ENCODE measurements at places on chromosomes 7 and 10.

DNA sequence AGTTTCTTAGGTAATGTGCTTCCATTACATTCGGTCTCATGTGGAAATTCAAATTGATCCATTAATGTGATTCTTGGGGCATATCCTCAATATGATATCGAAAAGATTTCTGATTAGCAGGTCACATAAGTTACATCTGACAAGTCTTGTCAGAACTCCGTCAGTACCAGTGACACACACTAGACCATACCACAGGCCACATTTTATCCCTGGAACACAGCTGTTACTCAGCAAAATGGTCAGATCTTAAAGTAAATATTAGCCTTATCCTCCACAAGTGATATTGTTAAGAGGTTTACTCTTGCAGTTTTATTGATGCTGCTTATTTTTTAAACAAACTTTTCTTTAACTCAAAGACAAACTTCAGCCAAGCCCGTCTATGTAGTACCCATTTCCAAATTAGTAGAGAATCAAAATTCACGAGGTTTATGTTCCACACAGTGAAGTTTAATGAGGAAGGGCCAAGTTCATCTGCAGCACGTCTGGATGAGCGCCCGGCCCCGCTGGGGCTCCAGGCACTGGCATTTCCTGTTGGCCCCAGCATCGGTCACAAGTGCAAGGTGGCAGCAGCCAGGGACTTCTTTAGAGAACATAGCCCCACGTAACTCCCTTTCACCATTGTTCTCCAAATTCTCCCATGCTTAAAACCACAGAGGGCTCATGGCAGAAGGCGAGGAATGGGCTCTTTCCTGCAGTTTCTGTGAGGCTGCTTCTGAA is 132.2 kb downstream of the VIPR2 start:
- DNase-seq: no peak

DNA sequence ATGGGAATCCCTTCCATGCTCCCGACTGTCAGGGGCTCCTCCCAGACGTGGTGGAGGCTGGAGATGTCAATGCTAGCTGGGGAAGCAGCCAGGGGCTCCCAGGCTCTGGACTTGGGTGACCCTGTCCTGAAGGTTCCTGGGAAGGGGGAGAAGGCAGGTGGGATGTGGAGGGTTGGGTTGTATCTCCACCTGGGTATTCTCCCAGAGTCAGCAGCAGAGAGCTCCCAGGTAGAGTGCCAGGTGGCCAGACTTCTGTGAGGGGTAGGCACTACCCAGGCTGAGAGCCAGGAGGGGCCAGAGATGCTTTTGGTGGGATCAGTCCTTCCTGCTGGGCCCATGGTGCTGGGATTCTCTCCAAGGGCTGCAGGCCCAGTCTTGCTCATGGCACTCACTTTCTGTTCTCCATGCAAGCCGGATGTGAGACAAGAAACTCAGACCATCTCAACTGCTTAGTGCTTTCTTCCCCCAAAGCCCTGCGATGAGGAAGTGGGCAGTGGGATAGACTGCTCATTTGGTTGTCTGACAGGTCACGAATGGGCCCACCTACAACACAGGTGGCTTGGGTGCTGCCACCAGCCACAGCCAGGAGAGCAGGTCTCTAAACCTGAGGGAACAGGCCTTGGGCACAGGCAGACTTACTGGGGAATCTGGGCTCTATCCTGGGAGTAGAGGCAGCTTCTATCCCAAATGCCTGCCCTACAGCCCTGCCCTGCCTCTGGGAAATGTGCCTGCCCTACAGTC is 52.5 kb upstream of the CAMK2B start:
- peak; percentile 80 for DNase-seq

DNA sequence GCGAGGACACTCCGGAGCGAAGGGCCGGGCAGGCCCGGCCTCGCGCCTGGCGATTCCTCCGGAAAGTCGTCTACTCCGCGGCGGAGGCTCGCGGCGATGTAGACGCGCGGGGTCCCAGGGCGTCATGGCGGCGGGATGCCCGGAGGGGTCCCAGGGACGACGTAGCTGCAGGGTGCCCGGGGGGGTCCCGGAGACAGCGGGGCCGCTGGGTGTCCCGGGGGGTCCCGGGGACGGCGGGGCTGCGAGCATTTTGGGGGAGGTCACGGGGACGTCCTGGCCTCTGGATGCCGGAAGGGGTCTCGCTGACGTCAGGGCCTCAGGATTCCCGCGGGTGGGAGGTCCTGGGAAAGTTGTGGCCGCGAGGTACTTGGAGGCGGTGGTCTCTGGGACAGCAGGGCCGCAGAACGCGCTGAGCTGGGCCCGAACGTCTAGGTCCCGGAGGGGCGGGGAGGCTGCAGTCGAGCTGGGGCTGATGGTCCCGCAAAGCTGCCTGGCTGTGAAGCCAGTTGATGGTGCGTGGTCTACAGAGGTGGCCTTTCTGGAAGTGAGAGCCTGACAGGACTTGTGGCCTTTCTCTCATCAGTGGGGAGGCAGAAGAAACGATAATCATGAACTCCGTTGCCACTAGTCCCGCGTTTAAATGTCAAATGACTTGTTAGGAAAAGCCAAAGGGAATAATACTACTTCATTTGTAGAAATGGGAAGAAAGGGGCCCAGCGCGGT is 637 bp downstream of the HSPA14 start:
- DNase-seq: peak; percentile 44

DNA sequence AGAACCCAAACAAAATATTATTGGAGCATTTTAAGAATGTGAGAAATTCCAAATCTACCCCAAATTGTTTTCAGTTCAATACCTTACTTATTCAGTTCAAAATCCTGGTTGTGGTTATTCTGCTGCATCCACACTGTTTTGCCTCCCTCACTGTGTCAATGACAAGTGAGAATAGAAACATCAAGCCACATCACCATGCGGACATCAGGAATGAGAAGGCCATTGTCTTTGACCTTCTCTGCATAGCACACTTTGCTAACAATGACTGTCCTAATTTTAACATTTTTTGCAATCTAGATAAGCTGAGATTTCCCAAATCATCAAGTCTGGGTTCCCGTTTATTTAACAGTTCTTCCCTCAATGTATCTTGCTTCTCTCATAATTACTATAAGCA is 93.7 kb downstream of the ELAPOR2 start:
- no peak for DNase-seq

DNA sequence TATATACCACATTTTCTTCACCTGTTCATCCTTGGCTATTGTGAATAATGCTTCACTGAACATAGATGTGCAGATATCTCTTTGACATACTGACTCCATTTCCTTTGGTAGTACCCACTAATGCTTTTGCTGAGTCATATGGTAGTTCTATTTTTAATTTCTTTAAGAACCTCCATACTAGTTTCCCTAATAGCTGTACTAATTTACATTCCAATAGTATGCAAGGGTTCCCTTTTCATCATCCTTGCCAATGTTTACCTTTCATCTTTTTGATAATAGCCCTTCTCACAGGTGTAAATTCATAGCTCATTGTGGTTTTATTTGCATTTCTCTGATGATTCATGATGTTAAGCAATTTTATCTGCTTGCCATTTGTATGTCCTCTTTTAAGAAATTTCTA is 159.9 kb downstream of the CALCR start:
- no peak for DNase-seq

DNA sequence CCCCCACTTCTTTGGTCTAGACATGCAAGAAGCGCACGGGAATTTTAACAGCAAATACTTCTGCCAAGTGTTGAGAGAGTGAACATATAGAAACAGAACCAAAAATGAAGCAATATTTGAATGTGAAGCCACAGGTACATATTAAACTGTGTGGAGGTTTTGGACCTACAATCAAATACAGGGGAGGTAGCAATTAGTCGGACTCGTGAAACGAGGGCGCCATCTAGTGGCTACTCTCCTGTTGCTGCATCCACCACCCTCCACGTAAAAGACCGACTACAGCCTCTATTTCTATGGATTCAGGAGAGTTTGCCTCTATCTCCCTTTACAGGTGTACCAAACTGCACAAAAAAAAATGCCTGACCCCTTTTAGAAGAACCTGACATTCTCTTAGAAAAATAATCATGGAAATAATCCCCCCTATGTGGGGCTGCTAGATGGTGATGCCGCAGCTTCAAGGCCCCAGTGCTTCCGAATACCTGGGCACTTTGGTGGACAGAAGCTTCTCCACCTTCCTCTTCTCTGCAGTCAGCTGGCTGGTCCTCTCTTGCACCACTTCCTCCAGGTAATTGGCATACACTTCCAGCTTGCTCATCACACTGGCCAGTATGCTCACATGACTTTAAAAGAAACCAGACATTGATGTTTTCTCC is 31.7 kb downstream of the TECTB start:
- DNase-seq: peak; percentile 80

DNA sequence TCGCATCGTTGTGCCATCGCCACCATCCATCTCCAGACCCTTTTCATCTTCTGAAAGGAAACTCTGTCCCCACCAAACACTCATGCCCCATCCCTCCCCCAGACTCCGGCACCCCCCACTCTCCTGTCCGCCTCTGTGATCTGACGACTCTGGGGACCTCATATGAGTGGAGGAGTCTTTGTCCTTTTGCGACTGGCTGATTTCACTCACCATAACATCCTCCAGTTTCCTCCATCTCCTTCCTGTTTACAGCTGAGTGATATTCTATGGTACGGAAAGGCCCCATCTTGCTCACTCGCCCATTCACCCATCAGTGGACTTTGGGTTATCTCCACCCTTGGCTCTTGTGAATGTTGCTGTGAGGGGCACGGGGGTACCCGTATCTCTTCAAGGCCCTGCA is 11.8 kb upstream of the INSIG1 start:
- peak; percentile 34 for DNase-seq

DNA sequence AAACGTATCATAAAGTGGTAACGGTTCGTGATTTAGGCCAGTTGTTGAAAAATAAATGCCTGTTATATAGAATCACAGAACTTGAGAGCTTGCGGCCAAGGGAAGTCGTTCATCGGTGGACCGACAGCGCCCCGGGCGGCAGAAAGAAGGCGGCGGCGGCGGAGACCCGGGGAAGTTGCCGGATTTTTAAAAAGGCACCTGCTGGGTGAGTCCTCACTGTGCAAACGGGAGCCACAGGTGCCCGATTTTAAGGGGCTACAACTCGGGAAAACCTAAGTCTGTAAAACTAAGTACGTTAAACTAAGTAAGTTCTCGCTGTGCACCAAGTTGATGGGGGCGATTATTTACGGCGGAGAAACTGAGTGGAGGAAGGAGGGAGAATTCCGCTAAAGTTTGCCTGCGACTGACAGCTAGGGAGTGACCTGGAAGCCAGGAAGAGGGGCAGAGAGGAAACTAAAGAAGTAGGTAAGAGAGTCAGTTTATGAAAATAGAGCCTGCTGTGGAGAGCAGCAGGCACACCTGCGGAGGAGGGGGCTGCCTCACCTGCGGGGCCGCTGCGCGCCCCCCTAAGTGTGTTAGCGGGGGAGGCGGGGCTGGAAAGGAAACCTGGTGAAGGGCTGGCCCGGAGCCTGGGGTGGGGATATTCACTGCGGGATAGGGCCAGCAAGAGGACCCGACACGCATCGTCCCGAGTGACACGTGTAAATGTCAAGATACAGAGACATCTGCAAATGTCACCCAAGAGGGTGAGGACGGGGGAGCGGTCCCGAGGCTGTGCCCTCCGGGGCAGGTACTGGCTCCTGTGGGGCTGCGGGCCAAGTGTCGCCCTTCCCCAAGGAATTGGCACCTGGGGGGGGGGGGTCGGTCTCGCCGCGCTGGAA is 996 bp downstream of the ADAM12 start:
- no peak for DNase-seq

GRCh38 chr7:69246758-69247157 is 351.5 kb upstream of the AUTS2 start:
- DNase-seq: no peak

GRCh38 chr10:83994325-83994724 is 145.0 kb upstream of the GHITM start:
- no peak for DNase-seq

- peak; percentile 47 for DNase-seq
Observed at GRCh38 chr10:101840102-101840684, 3.4 kb downstream of the KCNIP2 start.

DNA sequence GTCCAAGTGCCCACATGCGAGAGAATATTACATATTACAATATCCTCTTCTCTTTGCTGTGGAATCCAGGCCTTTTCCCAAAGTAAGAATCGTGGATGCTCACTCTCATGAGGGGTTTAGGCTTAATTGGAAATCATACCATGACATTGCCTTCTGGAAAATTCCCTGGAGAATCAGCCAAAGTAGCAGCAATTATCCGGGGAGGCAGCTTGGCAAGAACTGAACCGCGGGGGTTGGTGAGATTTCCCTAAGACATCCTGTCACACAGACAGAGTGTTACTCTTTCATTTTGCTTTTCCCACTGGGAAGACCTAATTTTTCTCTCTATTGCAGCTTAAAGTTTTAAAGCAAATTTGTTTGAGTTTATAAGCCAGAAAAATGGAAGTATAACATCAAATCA is 463.6 kb upstream of the DPP6 start:
- no peak for DNase-seq

DNA sequence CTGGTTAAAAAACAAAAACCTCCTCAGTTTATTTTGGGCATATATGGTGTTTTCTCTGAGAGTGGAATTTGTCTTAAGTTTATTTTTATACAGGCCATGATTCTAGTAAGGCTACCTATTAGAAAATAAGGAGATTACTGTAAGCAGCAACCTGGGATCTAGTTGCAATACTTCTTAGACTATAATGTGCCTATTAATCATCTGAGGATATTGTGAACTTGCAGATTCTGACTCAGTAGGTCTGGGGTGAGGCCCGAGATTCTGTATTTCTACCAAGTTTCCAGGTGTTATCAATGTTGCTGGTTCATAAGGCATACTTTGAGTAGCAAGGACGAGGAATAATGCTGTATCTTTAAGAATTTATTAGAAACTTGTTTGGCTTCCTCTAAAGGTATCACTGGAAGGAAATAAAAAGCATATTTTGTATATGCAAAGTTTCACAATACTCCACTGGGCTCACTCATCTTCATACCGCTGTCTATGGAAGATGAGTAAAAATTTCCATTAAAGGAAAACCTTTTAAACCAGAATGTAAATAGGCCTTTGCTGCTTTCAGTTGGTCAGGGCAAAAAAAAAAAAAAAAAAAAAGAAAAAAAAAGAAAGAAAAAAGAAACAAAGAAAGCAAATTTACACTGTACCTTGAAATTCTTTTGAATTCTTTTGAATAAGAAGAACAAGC is 105.8 kb downstream of the BMPER start:
- no peak for DNase-seq

DNA sequence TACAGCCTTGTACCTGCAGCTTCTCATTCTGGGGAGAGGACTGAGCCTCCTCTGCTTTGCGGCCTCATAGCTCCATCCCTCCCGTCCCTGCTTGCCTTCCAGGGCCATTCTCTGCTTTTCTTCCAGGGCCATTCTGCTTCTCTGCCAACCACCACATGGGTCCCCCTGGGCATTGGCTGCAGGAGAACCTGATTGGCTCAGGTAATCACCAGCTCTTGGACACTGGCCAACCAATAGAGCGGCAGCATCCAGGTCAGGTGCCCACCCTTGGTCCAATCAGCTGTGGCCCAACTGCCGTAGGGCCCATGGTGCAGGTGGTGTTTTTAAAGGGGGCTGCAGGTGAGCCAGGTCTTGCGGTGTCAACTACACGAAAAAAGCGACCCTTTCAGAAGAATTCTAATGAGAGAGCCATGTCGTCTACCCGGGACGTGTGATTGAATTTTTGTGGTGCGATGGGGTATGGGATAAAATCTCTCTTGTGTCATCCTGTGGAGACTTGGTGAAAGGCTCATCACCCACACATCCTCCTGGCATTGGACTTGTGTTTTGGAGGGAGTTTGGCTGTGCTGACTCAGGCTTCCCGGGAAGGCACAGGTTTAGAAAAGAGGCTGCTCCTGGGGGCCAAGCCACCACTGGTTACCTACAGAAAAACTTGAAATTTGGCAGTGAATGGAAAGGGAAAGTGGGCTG is 46.0 kb upstream of the PODXL start:
- DNase-seq: no peak

Data from GM12865 (cell line).